Activated CD4-positive, alpha-beta T cell treated with anti-CD3 and anti-CD28 coated beads, Interleukin-2, amount 10 ng/mL, durations not matched to agents 7 days and 5 days (primary cell): ENCODE measurements at places on chromosomes 3 and 15. TPM values are rescaled to one million over a fixed set of nuclear protein-coding genes. Genes with fewer than 3 reads are reported as not detected.

DNA sequence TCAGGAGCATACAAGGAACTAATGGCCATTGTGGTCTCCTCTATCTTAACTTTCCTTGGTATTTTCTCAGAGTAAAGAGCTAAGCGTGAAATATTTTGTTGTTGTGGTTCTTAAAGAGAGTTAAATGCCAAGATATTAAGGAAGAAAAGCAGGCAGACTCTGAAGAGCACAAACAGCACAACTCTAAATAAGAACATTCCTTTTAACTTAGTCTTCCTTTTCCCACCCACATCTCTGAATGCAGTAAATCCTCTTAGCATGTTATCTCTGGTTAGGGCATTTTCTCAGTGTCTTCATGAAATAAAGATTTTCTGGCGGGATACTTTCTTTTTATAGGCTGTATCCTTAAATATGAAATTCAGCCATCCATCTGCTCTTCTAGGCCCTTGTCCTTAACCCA lies 1.5 kb downstream of the GPR87 start:
- no peak overlapping the region for H3K27ac ChIP-seq
- peaks cover 16% of the 10 kb centered on the region for H3K4me1 ChIP-seq
- H3K36me3 ChIP-seq, result no peaks in the 10 kb centered on the region
- H3K4me3 ChIP-seq, result no peak overlapping the region

DNA sequence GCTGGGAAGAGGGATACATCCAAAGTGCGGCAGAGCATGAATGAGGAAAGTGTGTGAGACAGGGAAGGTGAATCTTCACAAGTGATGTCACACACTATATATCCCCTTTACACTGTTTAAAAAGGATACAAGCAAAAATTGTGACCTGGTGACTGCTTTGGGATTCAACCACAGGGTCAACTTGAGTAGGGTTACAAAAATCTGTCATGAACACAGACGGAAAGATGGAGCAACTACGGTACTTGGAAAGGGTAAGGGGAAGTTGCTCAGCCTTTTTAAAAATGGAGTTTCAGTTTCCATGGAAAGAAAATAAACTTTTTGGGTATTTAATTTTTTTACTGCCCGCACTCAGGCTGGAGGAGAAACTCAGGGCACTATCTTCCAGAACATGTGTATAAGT lies 60.3 kb downstream of the B3GNT5 start:
- no peak overlapping the region for H3K27ac ChIP-seq
- H3K4me3 ChIP-seq, result no peak overlapping the region
- peaks cover 5% of the 10 kb centered on the region for H3K36me3 ChIP-seq
- H3K27me3 ChIP-seq, result no peaks in the 10 kb centered on the region
- H3K4me1 ChIP-seq, result peaks cover 9% of the 10 kb centered on the region

Gene ANKUB1
- total RNA-seq, result not detected

GRCh38 chr15:65066635-65067316 lies 1.0 kb downstream of the RASL12 start:
- peaks cover 3% of the 10 kb centered on the region for H3K4me1 ChIP-seq
- H3K36me3 ChIP-seq, result no peaks in the 10 kb centered on the region
- no peak for DNase-seq
- H3K27me3 ChIP-seq, result peaks cover 43% of the 10 kb centered on the region
- no peak overlapping the region for H3K4me3 ChIP-seq

Gene DNAH1
- total RNA-seq, result 25.2 TPM
